ENCODE measurements at places on chromosomes 11 and 22. TPM values are rescaled to one million over a fixed set of nuclear protein-coding genes. Genes with fewer than 3 reads are reported as not detected.

The IL18 gene
- total RNA-seq = 2.0 TPM

The SLC17A6 gene
- 21.2 TPM for total RNA-seq

DNA sequence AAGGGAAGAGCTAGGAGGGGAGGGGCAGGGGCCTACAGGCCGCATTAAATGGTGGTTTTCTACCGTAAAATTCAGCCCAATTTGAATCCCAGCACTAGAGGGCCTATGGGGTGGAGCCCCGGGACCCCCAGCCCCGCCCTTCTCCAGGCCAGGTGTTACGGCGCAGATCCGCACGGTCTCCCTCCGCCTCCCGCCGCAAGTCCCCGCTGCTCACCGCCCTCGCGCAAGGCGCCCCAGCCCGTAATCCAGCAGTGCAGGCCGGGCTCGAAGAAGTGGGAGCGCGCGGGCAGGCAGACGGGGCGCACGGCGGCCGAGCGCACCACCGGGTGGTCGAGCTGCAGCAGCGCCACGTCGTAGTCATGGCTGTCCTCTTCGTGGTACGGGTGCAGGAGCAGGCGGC, 17.3 kb downstream of the KCTD17 start:
- DNase-seq = no peak

- no peak for DNase-seq
These were observed 388.4 kb downstream of the BUD13 start for GRCh38 chr11:116384407-116384806.

DNA sequence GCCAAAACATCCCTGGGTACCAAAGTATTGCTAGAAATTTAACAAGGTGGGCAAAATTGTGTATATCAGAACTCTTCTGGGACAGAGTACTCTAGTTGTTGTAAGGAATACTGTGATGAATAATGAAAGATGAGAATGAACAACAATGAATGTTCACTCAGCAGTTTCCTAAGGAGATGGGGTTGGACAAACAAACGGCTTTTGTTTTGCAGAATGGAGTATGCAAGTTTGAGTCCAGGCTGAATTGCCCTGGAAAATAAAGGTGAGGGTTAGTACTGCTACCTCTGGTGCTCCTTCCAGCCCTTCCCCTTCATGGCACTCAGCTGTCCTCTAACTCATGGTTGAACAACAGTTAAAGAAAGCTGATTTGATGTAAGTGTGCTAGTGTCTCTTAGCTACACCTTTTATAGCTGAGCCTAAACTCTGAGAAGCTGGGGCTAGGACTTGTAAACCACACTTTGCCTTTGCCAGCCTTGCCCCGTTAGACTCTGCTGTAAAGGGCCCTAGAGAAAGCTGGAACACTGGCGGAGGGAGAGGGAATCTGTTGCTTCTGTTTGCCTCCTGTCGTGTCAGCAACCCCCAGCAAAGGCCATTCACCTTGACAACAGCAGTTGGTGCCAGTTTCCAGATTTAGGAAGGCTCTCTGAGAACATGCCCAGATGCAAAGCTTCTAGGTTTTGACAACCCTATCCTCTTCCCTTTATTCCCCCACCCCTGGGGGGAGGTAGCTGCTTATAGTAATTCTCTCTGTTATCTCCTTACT, 41.2 kb upstream of the POLD3 start:
- DNase-seq = no peak

DNA sequence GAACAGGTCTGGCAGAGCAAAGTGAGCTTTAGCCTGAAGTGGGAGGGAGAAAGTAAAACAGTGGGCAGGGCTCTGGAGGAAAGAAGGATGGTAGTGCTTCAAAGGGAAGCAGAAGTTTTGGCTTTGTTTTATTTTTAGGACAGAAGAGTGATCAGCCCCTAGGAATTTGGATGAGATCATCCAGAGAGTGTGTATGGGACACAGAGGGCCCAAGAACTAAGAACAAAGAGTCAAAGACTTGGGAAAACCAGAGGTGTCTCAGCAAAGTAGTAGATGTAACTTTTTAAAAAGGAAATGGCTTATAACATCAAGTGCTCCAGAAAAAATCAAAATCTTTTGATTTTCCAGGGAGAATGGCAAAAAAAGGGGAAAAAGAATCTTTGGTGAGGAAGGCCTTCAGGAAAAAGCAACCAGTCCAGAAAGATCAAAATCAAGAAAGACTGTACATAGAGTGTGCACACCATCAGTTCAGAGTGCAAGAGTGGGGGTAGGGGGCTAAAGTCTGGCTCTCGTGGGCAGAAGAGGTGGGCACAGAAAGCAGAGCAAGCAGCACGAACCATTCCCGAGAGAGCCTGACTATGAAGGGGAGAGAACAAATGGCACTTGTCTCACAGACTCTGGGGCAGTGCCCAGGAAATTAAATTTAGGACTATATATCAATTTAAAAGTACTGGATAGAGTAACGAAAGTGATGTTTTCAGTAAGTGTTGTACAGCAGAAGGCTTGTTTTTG, 30.0 kb downstream of the MAPK1 start:
- no peak for DNase-seq

The NADSYN1 gene
- total RNA-seq = 22.0 TPM

- no peak for DNase-seq
These were observed 90.0 kb upstream of the LARGE1 start for GRCh38 chr22:34010259-34010658.

The LRP4 gene
- 8.3 TPM for total RNA-seq

The HSPB2 gene
- total RNA-seq = 0.31 TPM

- DNase-seq = no peak
These were observed 30.6 kb downstream of the RSF1 start for GRCh38 chr11:77789731-77790476.

DNA sequence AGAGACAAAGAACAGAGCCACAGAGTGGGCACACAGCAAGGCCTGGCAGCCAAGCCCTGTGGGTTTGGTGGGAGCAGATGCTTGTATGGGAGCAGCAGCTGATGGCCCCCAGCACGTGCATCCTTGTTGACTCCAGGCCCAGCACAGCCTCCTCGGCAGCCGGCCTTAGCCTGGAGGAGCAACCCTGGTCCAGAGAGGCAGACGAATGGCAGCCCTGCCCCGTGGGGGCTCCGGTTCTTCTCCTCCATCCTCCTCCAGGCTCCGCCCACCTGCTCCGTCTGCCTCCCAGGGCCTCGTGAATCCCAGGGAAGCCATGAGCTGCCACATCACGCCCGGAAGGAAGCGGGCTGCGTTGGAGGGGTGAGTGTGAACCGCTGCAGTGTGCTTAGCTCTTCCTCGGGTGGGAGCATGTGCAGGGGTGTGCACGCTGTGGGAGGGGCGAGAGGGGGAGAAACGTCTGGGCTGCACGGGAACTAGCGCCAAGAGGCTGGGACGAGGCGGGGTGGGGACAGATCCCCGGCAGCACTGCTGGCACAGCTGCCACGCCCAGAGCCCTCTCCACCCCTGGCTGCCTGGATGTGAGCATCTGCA, 36.3 kb upstream of the JAM3 start:
- peak; percentile 80 for DNase-seq

- DNase-seq = no peak
These were observed 58.8 kb downstream of the MCM5 start for GRCh38 chr22:35458547-35459422.

The SAMM50 gene
- total RNA-seq = 31.0 TPM

- no peak for DNase-seq
These were observed 342.6 kb upstream of the CCDC90B start for GRCh38 chr11:83628622-83629355.

DNA sequence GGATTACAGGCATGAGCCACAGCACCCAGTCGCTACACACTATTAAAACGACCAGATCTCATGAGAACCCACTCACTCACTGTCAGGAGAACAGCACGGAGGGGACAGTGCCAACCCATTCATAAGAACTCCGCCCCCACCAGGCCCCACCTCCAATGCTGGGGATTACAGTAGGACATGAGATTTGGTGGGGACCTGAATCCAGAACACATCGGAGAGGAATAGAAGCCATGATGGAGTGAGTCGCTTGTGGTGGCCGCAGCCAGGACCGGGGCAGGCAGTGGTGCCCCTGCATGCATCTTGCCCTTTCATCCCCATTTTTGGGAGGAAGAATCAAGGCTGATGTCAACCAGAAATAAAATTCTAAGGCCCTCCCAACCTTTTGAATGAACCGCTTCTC, 8.7 kb downstream of the NADSYN1 start:
- no peak for DNase-seq

DNA sequence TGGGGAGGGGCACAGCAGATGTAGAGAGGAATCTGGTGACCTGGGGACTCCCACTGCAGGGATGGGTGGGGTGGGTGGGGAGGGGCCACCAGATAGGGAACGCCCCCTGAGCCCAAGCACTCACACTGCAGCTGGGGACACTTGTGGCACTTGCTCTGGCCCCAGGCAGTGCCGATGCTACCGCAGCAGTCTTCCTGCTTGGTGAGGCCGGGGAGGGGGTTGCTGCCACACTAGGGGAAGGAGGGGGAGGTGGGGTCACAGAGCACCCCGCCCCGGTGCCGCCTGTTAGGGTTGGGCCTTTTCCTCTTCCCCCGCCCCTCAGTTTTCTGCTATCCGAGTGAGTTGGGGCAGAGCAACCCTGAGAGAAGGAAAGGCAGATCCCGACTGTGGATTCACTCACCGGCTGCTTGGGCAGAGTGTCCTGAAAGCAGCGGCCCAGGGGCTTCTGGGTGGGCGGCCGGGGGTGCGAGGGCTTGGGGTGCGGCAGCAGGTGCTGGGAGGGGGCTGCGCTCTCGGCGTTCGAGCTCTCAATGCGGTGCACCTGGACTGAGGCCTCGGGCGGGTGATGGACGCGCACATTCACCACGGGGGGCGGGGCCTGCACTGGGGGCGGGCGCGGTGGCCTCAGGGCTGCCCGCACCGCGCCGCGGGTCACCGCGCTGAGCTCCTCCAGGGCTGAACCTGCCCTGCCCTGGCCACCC, 4.7 kb downstream of the LTBP3 start:
- DNase-seq = no peak

DNA sequence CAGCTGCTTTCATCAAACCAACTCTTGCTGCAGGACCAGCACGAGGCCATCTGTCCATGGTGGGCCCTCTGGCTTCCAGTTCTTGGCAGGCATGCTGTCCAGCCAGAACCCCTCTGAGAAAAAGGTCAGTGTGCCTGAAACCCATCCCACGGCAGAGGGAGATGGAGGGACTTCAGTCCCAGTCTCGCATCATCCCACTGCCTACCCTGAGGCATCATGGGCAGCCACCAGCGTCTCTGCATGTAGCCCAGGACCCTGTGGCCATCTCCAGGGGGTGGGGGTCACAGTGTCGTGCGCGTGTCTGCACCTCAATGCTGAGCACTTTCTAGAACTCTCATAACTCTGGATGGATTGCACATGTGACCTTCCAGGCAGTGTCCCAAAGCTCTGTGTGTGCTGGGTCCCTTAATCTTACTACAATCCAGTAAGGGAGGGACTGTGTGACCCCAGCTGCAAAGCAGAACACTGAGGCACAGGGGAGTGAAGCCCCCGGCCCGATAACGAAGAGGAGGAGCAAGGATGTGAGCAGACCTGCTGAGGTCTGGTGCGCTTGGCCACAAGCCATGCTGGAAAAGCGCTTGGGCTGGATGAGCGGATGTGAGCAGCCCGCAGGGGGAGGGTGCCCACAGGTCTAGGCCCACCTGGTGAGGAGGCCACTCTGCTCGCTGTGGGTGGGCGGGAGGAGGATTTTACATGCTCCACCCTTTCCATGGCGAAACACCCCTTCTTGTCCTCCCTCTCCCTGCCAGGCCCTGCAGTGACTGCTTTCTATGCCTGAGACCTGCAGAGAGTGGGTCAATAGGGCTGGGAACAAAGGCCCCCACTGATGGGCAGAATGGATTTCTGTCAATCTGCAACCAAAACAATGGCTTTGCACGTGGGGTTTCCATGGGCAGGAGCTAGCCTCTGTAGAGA, 1401.0 kb downstream of the BRD1 start:
- DNase-seq = no peak

GRCh38 chr11:15223318-15223717, 108.6 kb downstream of the INSC start:
- no peak for DNase-seq

DNA sequence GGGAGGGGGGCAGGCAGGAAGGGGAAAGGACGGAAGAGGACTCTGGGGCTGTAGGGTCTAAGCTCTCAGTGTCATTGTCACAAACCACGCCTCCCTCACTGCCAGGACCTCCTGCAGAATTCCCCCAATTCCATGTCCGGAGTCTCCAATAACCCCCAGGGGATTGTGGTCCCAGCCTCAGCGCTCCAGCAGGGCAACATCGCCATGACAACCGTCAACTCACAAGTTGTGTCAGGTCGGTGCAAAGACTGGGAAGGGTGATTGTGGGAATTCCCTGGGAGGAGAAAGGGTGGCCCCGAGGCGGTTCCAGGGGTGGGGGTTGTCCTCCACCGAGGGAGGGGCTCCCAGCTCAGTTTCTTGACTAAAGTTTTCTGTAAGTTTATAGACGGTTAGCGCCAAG, 86.0 kb downstream of the FEZ1 start:
- no peak for DNase-seq

The SLC6A5 gene
- not detected for total RNA-seq

- DNase-seq = no peak
These were observed 71.9 kb downstream of the BLID start for GRCh38 chr11:122044086-122044485.
